ENCODE measurements at places on chromosomes 3 and 15.

GRCh38 chr3:137325170-137325569 is 367.4 kb downstream of the IL20RB start:
- DNase-seq: no peak

GRCh38 chr3:72255191-72255590 is 470.2 kb upstream of the PROK2 start:
- no peak for DNase-seq

DNA sequence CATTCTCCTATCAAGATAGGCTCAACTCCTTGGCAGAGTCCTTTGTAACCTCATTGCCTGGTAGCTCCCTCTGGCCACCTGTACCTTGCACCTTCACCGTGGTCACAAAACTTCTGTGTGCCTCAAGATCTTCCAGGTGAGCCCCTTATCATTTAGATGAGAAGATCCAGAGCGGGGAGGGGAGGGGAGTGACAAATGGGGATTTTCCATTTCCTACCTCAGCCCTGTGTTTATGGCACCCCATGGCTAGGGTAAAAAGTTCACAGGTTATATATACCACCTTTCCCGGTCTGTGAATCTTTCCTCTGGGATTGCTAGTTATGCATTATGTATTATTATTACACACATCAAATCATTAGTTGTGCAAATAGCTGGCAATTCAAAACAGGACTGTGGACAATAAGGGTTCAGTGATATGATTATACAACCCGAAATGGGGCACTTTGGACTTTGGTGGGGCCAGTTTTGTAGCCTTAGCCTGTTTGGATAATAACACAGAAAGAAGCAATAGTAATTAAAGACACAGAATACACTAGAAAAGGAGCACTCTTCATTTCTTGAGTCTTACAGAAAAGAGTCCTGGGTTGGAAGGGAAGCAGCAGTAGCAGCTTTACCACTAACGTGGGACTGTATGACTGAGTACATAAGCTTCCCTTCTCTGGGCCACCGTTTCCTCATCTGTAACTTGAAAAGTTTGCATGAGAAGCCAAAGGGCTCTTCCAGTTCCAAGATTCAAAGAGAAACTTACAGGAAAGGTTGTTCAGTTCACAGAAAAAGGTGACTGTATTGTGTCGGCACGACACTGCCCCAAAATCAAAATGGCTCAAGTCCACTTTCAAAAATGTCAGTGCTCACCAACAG is 7.1 kb downstream of the TLE3 start:
- no peak for DNase-seq

DNA sequence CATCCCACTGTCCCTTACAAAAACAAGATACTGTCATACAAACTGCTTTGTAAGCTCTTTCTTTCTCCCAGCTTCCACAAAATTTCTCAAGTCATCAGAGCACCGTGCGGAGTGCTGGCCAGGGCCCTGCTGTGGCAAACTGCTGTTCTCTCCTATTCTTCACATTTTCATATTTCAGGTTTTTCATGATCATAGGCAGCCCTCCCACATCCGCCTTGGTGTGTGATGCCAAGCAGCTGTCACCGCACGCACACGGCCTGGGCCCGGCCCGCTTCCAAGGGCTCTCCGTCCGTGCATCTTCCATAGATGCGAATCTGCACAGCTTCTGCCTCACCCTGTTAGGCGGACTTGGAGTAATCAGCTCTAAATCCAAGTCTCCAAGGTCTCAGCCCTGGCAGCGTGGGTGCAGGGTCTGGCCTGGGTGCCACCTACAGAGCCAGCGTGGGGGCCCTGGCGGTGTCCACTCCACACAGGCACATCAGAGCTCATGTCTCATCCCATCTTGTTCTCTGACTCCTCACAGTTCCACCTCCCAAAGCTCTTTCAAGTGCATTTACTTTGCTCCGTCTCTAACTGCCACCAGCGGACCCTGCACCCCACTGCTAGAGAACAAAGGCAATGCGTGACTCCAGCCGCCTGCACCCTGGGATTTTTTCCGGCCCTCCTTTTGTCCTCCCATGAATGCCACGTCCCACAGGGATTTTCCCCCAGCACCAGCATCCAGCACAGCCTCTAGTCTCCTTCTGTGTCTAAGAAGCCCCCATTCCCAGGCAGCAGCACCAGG is 27.2 kb downstream of the CYFIP1 start:
- DNase-seq: no peak

GRCh38 chr3:144875211-144875610 is 903.6 kb downstream of the DIPK2A start:
- no peak for DNase-seq
